Right lobe of liver (tissue), 6 donors: ENCODE measurements at places on chromosomes 5 and 9. TPM values are rescaled to one million over a fixed set of nuclear protein-coding genes. Genes with fewer than 3 reads are reported as not detected.

- DNase-seq, result peak; percentile 62
Measured at GRCh38 chr5:179812135-179812825, 5.6 kb upstream of the MGAT4B start.

LHFPL2 gene
- total RNA-seq, result 3.4 TPM

TAF1L gene
- not detected for total RNA-seq

DNA sequence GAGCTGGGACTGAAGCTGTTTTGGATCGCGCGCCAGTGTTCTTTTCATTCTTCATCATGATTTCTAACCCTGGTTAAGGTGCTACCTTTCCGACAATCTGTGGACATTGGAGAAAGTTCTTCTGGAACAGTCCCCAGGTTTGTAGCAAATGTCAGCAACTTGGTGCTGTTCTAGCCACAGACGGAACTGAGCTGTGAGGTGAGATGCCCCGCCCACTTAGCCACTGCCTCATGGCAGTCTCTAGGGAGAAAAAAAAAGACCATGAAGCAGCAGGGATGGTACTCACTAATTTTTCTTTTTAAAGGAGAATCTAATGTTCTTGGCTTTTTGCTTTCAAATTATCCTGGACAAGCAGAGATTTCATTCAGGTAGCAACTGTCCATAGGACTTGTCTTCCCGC lies 72.1 kb upstream of the STK32A start:
- DNase-seq, result no peak

MLANA gene
- total RNA-seq, result not detected

ZDHHC11B gene
- total RNA-seq, result 2.7 TPM

DNA sequence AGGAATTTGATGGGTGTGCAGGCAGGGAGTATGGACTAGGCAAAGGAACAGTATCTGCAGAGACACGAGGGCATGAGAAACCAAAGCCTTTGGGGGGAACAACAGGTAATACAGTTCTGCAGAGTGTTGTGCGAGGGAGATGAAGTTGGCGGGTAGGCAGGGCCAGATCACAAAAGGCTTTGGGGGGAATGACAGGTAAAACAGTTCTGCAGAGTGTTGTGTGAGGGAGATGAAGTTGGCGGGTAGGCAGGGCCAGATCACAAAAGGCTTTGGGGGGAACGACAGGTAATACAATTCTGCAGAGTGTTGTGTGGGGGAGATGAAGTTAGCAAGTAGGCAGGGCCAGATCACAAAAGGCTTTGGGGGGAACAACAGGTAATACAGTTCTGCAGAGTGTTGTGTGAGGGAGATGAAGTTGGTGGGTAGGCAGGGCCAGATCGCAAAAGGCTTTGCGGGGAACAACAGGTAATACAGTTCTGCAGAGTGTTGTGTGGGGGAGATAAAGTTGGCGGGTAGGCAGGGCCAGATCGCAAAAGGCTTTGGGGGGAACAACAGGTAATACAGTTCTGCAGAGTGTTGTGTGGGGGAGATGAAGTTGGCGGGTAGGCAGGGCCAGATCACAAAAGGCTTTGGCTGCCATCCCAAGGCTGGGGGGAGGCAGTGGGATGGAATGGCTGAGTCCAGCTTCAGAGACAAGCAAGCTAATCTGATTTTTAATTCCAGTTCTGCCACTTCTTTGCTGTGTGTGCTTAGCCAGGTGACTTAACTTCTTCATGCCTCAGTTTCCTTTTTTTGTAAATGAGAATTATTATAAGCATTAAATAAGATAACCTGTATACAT lies 33.0 kb downstream of the FRMPD1 start:
- DNase-seq, result no peak

GRCh38 chr5:114782177-114782576 lies 387.5 kb downstream of the TRIM36 start:
- DNase-seq, result no peak

- no peak for DNase-seq
Measured at GRCh38 chr5:176954050-176954449, 52.5 kb downstream of the UIMC1 start.

CDO1 gene
- 138 TPM for total RNA-seq

DNA sequence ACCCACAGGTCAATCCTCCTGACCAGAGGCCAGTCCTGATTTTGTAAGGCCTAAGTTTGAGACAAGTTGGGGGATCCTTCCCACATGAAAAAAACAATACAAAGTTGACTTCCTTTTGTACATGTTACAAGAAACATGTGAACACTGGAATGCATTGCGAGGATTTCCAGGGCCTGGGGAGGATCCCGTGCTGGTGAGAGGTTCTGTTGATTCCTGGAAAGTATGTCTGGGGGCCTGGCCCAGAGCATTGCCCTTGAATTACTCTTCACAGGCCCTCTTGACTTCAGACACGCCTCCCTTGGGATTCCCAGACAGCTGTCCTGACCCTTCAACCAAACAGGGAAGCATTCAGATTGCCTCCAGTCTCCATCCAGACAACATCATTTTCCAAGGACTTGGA lies 234.2 kb upstream of the IRX2 start:
- no peak for DNase-seq

- no peak for DNase-seq
Measured at GRCh38 chr5:73327908-73328455, 120.6 kb downstream of the FOXD1 start.

- DNase-seq, result peak; percentile 50
Measured at GRCh38 chr5:63401436-63402046, 560.7 kb downstream of the HTR1A start.

DNA sequence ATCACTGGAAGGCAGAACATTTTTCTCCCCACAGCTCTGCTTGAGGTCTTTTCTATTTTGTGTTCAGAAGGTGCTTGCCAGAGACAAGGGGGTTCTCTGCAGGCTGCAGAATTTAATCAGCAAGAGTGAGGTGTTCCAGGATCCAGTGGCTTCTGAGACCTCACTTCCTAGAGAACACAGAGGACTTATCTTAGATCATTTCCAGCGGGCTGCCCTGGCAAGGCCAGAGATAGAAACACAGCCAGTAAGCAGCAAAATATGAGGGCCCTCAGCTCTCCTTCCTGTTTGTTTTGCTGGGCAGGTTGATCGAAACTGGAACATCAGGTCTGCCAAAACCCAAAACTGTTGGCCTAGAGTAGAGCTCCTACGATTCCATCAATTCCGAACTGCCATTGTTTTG lies 187.3 kb downstream of the DIRAS2 start:
- DNase-seq, result no peak

- no peak for DNase-seq
Measured at GRCh38 chr5:143506836-143507552, 103.5 kb upstream of the NR3C1 start.

CKMT2 gene
- total RNA-seq, result 0.61 TPM

- no peak for DNase-seq
Measured at GRCh38 chr5:139188558-139189270, 9.5 kb downstream of the SIL1 start.
